Camera-type eye (tissue), 1 donor: ENCODE measurements at places on chromosomes 5 and 9. TPM values are rescaled to one million over a fixed set of nuclear protein-coding genes. Genes with fewer than 3 reads are reported as not detected.

MAN1B1 gene
- 59.0 TPM for total RNA-seq

LOX gene
- 85.4 TPM for total RNA-seq

GABBR2 gene
- total RNA-seq = 37.1 TPM

PCDHB11 gene
- 9.5 TPM for total RNA-seq

LHX3 gene
- total RNA-seq = 18.5 TPM

CDKN2A gene
- 0.82 TPM for total RNA-seq

NR5A1 gene
- not detected for total RNA-seq

TIMD4 gene
- total RNA-seq = not detected

SLC46A2 gene
- not detected for total RNA-seq

GAPT gene
- 0.77 TPM for total RNA-seq

PRRX2 gene
- 7.9 TPM for total RNA-seq

SAXO1 gene
- total RNA-seq = 0.05 TPM

FOXI1 gene
- not detected for total RNA-seq

CBY3 gene
- total RNA-seq = not detected

SHROOM1 gene
- total RNA-seq = 5.2 TPM

SLC34A1 gene
- not detected for total RNA-seq

OR1J4 gene
- total RNA-seq = not detected

KIF24 gene
- total RNA-seq = 4.3 TPM

TGFBI gene
- total RNA-seq = 191 TPM
